Esophagus squamous epithelium (tissue), 5 donors: ENCODE measurements at places on chromosomes 7 and 10.

DNA sequence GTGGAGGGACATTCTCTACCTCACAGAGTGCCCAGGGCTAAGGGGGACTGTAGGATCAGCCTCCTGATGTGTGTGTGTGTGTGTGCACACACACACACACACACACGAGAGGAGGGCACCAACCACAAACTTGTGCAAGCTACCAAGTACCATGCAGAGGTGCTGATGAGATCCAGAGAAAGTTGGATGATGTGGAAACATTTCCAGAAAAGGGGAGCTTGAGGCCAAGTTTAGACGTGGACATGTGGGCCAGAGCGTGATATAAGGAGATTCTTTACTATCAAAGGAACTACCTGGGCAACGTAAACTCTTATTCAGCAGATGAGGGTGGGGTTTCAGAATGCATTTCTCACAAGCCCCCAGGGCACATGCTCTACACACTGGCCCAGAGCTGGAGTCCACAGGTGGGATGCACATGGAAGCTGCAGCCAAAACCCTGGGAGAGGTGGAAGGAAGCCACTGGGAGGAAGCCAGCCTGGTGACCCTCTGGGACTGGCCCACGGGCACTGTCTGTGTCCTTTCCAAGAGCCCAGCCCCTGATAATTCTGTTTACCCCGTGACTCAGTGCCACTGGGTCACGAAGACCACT is 53.5 kb downstream of the DLG5 start:
- DNase-seq = no peak

DNA sequence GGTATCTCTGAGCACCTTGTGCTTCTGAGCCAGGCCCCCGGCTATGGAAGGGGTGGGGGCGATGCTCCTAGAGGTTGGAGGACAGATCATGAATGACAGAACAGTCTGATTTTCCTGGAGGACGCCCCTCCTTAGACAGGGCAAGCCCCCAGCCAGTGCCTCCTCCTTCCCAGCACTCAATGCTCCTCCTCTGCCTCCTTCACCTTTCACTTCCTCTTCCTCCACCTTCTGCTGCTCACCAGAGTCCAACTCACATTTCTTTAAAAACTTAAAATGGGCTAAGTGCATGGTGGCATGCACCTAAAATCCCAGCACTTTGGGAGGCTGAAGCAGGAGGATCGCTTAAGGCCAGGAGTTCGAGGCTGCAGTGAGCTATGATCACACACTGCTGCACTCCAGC is 71.1 kb upstream of the CUX1 start:
- DNase-seq = no peak

DNA sequence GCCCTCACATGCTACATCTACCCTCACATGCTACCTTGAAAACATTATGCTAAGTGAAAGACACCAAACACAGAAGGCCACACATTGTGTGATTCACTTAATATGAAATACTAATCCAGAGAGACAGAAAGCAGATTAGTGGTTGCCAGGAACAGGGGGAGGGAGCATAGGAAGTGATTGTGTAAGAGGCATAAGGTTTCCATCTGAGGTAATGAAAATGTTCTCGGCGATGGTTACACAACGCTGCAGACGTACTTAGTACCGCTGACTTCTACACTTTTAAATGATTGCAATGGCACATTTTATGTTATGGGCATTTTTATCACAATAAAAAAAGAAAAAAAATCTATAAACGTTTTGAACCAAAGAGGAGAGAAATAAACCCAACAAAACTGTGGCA is 742.3 kb downstream of the TYW1 start:
- no peak for DNase-seq

- DNase-seq = no peak
Measured at GRCh38 chr7:69686366-69686765, 88.1 kb downstream of the AUTS2 start.

- no peak for DNase-seq
Measured at GRCh38 chr10:110269374-110270318, 35.1 kb downstream of the SMNDC1 start.

DNA sequence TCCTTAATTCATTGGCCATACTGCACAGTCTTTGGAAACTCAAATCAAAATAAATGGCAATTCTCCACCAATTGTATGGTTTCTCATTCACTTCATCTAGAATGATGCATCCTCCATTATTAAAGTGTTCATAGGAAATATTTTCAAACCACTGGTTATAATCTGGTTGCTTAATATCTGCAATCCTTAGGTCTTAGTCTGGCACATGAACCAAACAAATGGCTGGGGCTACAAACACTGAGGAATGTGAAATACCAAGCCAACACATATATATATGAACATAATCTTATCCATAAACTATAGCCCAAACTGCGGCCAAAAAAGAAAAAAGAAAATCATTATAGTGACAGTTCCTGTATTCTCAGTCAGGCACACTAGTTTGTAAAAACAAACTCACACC is 5.7 kb upstream of the MSS51 start:
- DNase-seq = no peak

DNA sequence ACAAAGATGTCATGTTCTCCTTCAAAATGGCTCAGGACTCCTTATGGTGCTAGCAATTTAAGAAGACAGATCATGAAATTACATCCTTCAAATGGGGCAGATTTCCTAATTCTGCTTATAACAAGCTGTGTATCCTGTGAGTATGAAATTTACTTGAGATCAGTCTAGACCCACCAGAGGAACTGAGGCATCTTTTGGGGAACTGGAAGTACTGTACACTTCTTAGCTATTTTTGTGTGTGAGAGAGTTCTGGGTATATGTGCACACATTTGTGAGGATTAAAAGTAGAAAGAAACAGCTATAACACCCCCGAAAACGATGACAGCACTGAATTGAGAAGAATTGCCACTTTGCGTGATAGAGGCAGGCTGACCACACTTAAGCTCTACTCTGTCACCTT is 187.0 kb upstream of the CCDC6 start:
- DNase-seq = no peak

DNA sequence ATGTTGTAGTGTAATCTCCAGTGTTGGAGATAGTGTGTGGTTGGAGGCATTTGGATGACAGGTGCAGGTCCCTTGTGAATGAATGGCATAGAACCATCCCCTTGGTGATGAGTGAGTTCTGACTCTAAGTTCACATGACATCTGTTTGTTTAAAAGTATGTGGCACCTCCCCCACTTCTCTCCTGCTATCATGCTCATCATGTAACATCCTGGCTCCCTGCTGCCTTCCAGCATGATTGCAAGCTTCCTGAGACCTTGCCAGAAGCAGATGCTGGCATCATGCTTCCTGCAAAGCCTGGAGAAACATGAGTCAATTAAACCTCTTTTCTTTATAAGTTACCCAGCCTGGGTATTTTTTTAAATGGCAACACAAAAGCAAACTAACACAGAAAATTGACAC is 499.0 kb upstream of the SEMA3D start:
- no peak for DNase-seq

- no peak for DNase-seq
Measured at GRCh38 chr10:80170026-80170425, 35.3 kb downstream of the ANXA11 start.

- no peak for DNase-seq
Measured at GRCh38 chr7:77858278-77858677, 59.7 kb downstream of the PHTF2 start.

GRCh38 chr10:95350219-95350829 is 59.5 kb upstream of the PDLIM1 start:
- no peak for DNase-seq
